ENCODE measurements at places on chromosomes 11 and 22.

GRCh38 chr11:113147249-113147648 is 167.1 kb upstream of the TTC12 start:
- no peak for DNase-seq

DNA sequence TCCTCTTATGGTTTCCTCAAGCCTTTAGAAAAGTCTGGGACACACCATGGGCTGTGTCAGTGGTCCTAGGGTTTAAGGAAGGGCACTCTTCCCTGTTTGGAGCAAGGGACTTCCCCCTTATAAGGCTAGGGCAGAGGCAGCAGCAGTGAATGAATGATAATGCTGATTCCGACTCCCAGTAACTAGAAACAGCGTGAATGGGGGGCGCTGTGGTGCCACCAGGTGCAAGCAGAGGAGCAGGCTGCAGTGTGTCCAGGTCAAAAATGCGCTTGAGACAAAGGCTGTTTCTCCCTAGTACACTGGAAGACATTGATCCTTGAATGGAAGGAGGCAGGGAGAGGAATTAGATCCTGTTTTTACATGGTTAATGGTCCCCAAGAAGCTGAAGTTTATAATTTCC is 11.6 kb upstream of the RIC3 start:
- DNase-seq: no peak

GRCh38 chr22:39627865-39628562 is 57.5 kb downstream of the CACNA1I start:
- no peak for DNase-seq

GRCh38 chr11:18145025-18145424 is 12.7 kb downstream of the MRGPRX3 start:
- no peak for DNase-seq

- DNase-seq: no peak
Observed at GRCh38 chr22:43862074-43862881, at the start of gene SULT4A1. Gene SULT4A1, minus strand, starts transcription at chr22:43862513. Its CDS starts 131 bp downstream, at chr22:43862382.

DNA sequence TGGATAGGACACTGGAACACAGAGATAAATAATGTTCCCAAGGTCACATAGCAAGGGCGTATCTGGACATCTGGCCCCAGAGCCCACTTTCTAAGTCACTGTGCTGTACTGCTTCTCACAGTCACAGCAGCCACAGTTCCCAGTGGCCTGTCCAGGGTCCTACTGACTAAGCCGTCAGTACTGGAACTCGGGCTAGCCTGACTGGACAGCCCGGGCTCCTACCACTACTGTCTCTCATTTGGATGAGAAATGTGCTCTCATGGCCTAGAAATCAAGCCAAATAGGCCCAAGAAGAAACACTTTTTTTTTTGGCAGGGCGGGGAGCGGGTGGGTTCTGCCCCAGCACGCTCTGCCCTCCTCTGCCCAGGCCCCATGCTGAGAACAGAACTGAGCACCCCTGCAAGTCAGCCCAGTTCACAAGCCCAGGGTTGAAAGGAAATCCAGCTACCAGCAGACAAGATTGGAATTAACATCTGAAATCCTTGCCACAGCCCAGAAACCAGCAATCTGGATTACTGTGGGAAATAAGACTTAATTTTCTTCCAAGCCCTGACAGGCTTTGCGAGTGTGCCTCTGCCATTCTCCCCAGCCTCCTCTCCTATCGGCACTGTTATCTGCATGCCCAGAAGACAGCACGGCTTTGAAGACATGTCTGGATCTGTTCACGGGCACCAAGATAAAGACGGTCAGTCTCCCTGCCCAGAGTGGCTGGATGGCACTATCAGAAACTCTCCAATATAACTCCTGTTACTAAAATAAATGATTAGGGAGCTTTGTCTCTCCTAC is 182.9 kb upstream of the NCAM1 start:
- no peak for DNase-seq

- no peak for DNase-seq
Observed at GRCh38 chr11:18352581-18352980, 30.2 kb downstream of the GTF2H1 start.

DNA sequence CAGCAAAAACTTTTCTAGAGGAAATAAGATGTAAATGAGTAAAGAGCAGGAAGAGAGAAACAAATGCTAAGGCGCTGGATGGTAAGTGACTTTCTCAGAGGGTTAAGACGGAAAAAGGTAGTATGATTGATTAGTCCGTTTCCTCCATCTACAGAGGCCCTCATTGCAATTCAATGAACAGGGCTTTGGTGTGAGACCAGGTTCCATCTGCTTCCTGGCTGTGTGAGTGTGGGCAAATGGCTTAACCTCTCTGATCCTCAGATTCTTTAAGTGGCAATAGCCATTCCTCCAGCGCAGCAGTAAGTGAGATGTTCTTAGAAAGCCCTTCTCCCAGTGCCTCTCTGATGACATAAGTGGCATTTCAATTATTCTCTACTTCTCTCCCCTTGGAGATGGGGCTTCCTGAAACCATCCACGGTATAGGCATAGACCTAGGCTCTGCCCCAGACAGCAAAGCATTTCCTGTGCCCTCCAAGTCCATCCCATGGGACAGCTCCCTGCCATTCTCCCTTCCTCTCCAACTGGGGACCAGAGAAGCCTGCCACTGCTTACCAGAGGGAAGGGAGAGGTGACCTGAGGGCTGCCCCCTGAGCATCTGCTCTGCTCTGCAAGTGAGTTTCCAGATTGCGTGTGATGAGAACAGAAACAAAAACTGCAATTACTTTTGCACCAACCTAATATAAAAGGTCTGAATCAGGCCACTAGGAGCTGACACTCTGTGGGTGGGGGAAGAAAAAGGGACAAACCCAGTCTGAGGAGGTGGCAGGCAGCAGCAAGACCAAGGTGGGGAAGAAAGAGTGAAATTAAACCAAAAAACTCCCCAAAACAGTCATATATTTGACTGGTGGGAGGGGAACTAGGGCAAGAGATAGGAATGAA is 12.7 kb upstream of the CD44 start:
- no peak for DNase-seq

DNA sequence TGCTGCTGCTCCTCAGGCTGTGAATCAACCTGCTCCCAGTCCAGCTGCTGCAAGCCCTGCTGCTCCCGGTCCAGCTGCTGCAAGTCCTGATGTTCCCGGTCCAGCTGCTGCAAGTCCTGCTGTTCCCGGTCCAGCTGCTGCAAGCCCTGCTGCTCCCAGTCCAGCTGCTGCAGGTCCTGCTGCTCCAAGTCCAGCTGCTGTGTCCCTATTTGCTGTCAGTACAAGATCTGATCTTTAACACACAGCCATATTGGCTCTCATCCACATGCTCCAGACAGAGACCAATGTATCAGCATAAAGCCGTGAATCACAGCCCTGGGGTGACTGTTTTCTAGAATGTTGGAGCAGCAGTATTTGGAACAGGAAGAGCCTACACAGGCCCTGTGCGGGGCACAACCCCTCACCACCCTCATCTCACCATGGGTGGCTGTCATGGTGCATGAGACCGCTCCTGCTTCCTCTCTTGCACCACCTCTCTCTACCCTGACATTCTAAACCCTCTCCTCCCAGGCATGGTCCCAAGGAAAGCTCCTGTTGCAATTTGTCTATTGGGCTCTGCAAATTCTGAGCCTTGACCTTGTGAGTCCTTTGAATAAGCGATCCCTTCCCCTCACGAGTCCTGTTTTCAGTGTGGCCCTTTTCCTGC is 3.5 kb downstream of the KRTAP5-10 start:
- no peak for DNase-seq

DNA sequence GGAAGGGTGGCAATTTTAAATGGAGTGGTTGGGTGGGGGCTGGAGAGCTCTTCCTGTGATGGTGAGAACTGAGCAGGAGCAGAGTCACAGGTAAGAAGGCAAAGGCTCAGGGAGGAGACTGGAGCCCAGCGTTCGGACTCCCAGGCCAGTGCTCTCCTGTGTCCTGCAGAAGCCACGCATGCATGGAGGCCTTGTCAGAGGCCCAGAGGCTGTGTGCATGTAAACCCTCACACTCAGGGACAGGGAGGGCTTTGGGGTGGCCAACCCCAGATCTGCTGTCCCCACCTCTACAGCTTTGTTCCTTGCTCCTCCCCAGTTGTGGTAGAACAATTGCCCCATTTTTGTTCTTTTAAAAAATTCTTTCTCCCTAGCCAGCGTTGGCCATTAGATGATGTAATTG is 130.4 kb upstream of the PARVA start:
- DNase-seq: no peak

DNA sequence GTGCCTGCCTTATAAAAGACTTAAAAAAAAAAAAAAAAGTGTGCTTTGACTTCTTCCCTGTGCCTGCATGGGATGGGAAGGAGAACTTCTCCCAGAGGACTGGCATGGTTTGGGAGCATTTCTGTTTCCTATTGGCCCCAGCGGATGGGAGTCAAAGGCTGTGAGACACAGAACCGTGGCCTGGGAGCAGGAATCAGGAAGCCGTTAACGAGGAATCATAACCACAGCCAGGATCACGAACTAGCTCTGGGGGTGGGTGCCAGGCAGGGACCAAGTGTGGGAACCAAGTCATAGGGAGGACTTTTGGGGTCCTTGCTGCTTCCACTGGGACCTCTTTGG is 526 bp downstream of the C1QTNF6 start:
- no peak for DNase-seq

GRCh38 chr11:27004103-27004502 is 10.2 kb downstream of the FIBIN start:
- DNase-seq: no peak

DNA sequence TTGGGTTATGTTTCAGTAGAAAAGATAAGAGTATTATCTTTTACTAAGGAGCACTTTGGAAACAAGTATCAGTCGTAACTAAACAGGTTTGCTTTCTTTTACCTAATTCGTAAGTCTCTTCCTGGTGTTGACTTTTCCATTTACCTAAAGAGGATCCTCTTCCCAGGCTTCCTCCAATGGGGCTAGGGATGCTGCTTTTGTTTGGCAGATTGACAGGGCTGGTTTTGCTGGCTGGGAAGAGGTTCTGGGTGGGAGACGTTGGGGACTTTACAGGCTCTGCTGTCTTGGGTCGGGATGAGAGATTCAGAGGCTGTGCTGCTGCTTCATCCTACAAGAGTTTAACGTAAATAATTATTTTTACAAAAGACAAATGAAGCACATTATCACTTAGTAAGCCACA is 306.7 kb downstream of the SOX6 start:
- no peak for DNase-seq

- DNase-seq: no peak
Observed at GRCh38 chr11:89163686-89164085, 14.0 kb upstream of the TYR start.

GRCh38 chr11:61092280-61092766 is 10.0 kb upstream of the CD5 start:
- no peak for DNase-seq

DNA sequence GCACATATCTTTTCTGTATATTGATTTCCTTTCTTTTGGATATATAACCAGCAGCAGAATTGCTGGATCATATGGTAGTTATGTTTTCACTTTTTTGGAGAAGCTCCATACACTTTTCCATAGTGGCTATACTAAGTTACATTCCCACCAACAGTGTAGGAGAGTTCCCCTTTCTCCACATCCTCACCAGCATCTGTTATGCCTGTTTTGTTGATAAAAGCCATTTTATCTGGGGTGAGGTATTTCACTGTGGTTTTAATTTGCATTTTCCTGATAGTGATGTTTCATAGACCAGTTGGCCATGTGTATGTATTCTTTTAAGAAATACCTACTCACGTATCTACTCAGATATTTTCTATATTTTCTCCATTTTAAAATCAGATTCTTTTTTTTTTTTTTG is 419.3 kb upstream of the FAT3 start:
- no peak for DNase-seq

DNA sequence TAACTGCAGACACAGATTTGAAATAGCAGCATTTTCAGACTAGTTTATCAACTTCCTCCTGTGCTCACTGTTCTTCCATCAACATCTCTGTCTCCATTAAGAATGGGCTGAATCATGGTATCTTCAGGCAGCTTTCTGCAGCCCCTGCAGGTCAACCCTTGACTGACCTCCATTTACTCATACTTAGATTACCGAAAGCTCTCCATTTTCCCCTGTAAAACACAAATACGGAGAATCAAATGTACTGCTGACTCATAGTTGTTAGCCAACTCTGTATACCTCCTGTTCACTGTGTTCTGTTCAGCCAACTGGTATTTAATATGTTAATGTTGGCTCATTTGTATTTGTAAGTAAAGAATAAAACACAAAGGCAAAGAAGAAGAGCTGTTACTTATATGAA is 364.0 kb downstream of the CASP12 start:
- no peak for DNase-seq

GRCh38 chr11:62388999-62389398 is 29.8 kb upstream of the SCGB1A1 start:
- no peak for DNase-seq

DNA sequence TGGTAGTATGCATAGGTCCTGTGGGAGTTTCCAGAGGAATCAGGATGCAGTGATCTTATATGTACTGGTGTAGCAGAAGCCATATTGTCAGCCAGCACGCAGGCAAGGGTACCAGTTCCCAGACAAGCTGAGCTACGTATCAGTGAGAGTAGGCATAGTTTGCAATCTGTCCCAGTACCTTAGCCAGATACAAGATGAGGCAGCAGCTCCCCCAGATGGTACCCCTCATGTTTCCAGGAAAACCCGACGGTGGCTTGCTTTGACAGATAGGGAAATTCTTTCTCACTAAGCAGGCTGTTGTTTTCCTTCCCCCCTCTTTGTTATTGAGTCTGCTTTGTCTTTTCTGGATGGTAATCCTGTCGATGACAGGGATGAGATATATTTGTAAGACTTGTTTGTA is 109.7 kb upstream of the RRM1 start:
- no peak for DNase-seq

DNA sequence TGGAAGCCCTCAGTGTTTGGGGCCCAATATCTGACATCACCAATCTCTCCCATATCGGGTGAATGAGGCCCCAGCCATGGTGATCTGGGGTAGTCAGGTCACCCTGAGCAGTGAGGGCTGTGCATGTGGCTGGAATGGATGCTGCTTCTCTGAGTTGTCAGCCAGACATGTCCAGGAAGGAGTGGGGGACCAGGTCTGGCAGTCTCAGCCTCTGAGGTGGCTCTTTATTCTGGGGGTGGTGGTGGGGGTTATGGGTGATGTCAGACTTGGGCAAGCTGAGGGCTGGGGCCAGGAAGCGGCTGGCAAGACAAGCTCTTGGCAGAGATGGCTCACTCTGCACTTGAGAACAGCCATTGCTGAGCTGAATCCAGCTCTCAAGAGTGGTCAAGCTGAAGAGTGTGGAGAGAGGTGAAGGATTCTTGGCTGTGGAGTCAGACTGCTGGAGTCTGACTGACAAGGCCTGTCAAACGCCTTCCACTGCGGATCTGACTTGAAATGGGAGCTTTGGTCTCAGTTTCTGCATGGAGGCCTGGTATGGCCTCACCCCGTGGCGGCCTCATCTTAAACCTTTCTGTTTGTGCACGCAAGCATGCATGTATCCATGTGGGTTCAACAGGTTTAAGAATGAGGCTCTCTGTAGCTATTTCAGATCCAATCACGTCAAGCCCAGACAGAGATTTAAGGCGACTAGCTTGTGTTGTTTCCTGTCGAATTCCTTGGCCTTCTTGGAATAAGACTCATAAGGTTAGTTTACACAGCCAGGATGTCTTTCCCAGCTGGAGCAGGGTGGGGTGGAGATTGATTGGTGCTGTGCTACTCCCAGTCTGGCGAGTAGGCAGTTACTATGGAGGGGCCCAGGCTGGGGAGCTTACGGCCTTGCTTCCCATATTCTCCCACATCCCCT is 83.9 kb upstream of the TIMP3 start:
- DNase-seq: no peak

Data from SK-N-MC (cell line).